SJCRH30 (cell line): ENCODE measurements at places on chromosomes 6 and 20. TPM values are rescaled to one million over a fixed set of nuclear protein-coding genes. Genes with fewer than 3 reads are reported as not detected.

- peak; percentile 46 for DNase-seq
Observed at GRCh38 chr6:10954590-10955010, 67.7 kb downstream of the SYCP2L start.

GRCh38 chr6:5515200-5515599 is 253.9 kb downstream of the FARS2 start:
- DNase-seq = no peak

The SLC22A2 gene
- total RNA-seq = 0.02 TPM in 1 of 2 replicates, not detected in the other

The STX11 gene
- 16.1 and 16.6 TPM in 2 replicates for total RNA-seq

- no peak for DNase-seq
Observed at GRCh38 chr6:24822696-24823095, 24.0 kb upstream of the ARMH2 start.

DNA sequence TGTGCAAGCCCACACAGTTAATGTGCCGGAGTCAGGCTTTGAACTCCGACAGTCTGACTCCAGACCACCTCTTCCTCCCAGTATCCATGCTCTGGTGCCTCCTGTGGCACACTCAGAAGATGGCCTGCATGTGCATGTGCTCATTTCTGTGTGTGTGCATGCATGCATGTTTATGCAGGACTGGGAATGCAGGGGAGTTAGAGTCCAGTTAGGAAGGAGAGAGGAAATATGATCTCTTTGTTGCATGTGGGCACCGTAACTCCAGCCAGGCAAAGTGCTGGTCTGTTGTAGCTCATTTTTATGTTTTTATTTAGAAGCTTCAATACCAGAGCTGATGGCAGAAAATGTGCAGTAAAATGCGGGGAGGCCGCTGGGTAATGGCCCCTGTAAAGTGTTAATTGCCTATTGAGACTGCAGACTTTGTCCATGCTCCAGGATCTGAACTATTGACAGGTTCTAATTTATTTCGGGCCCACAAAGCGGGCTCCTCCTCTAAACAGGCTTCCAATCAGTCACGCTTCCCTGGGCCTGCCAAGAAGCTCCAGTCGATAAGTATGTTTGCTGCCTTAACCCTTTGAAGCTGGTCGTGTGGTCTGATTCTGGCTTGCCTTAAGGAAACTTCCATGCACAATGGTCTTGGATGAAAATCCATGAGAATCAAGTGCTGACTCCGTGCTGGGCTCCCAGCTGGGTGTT is 248.3 kb downstream of the DHX35 start:
- no peak for DNase-seq

DNA sequence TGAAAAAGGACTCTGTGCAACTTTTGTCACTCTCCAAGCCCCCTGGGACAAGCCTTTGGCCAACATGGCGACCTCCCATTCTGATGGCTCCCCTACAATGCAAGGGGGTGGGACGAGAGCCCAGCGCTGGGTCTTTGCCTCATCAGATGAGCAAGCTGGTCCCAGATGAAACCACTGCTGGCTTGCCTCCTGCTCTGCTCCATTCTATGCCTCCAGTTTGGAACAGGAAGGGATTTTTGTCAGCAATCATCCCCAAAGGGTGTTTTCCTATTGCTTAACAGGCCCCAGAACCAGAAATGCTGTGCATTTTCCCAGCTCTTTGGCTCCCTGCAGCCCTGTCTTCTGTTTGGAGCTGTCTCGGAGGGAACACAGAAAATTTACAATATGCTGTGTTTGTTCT is 412.7 kb downstream of the MAFB start:
- no peak for DNase-seq

DNA sequence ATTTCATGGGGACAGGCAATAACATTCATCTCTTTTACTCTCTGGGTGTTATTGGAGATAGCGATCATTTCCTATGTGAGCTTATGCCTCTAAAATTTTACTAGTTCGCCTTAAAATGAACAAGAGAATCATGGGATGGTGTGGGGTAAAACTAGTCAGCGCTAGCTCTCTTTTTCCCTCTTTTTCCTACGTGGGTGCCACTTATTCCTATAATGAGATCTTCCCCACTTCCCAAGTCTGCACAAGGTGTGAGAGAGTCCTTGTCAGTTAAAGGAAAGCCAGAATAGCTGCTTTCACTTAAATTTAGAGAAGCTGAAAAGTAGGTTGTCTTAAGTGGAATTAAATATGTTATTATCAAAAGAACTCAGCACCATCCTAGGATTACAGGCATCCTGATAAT is 173.2 kb upstream of the BMP5 start:
- DNase-seq = no peak

DNA sequence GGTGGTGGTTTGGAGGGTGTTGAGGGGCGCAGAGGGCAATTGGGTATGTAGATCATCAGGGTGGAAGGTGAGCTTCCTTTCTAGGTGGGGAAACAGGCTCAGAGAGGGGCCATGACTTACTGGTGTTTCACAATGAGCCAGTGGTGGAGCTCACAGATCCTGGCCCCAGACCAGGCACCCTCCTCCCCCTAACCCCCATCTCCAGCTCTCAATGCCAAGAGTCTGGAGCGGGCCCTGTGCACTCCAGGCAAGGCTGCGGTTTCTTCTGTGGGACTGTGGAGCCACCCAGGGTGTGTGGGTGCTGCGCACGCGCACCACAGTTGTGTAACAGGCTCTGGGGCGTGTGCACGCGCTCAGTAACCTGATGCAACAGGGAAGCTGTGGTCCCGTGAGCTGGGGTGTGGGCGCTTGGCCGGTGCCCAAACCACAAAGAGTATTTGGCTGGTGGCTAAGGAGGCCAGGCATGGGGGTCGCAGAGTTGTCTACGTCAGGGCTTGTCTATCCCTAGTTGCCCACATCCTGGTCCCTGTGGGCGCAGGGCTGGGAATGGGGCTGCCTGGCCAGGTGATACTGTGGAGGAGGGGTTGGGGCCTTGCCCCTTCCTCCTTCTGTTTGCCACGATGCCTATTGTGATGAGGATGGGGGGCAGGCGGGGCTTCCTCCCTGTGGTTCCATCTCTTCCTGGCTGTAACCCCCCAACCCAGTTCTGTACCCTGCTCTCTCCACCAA is 37.5 kb upstream of the MRPS18A start:
- peak; percentile 96 for DNase-seq

DNA sequence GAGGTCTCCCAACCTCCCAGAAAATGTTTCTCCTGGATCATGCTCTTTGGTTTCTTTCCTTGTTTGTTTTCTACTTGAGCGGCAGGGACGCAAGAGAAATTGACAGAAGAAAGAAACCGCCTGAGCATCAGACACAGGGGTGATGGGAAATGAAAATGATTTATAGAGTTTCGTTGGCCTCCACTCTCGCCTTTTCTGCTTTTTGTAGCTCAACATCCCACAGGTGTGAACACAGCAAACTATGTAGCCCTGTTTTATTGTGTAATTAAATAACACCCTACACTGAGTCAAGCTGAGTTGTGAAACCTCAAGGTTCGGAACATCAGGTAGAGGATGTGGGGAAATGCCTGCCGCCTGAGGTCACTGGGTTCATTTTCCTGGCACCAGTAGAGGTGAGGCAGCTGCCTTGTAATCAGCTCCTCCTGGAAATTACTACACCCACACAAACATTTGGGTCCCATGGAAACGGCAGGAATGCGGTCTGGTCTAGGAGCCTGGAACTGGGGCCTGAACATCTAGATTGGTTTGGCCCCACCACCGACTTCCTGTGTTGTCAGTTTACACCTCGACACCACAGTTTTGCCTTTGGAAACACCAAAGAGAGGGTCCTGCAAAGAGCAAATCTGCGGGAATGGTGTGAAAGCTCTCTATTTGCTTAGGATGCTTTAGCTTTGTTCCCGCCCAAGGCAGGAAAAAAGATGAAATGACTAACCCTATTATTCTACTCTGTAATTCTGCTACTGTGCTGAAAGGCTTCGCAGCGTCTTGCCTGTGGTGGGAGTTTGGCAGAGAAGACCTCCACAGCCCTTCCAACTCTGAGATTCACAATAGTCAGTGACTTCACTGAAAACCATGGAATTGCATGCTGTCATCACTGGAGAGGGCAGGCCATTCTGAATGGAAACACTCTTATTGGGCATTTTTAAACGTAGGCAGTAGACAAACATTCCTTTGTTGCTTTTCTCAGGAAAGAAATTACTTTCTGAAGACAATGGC is 53.0 kb downstream of the ADAT2 start:
- DNase-seq = peak; percentile 54

- DNase-seq = no peak
Observed at GRCh38 chr6:148565930-148566663, 180.7 kb upstream of the UST start.

The PRR18 gene
- total RNA-seq = 0.33 and 0.47 TPM in 2 replicates

The BPIFB2 gene
- total RNA-seq = not detected in 2 replicates

GRCh38 chr6:20364327-20364726 is 37.4 kb upstream of the E2F3 start:
- no peak for DNase-seq

DNA sequence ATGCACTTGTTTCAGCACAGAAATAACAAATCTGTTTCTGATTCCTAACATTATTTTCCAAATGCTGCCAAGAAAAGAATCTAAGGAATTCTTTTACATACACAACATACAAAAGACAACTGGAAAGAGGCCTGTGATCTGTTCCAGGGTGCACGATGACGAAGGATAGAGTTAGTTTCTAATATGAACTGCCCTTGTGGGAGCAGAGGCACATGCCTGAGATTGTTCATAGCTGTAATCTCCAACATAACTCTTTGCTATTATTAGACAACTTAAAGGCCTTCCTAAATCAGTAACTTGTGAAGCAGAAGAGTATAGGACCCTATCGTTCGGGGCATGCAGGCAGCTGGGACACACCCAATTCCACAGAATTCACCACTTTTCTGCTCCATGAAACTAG is 41.2 kb upstream of the NHSL1 start:
- no peak for DNase-seq

DNA sequence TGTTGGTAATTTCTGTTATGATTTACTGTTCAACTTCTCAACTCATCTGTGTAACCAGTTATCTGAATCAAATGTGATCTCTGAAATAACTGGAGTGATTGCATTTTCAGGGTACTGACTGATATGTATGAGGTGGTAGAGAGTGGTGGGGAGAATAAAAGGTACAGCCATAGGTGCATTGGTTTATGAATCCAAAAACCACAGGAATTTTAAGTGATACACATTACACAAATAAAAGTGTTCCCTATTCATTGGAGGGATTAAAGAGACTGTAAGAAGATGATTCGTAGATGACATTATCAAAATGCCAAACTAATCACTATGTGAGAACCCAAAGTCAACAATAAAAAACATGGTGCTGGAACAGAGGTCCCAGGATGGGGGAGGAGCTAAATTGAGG is 158.7 kb upstream of the RSPO3 start:
- DNase-seq = no peak

GRCh38 chr6:149056777-149057463 is 260.6 kb upstream of the TAB2 start:
- DNase-seq = no peak

The BHLHE23 gene
- total RNA-seq = not detected in 2 replicates

DNA sequence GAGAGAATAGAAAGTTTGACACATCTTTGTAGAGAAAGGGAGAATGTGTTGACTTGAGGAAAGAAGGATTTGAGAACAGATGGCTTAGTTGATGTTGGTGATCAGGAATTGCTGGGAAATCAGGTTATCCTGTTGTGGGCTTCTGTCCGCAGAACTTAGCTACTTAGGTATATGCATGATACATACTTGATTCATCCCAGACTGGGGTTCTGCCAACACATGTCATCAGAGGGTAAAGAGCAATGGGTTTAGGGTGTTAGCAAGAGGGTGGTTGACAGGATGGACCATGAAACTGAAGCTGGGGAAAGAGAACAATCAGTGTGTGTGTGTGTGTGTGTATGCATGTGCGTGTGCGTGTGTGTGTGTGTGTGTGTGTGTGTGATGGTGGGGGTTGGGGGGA is 50.6 kb upstream of the NELFCD start:
- DNase-seq = no peak

DNA sequence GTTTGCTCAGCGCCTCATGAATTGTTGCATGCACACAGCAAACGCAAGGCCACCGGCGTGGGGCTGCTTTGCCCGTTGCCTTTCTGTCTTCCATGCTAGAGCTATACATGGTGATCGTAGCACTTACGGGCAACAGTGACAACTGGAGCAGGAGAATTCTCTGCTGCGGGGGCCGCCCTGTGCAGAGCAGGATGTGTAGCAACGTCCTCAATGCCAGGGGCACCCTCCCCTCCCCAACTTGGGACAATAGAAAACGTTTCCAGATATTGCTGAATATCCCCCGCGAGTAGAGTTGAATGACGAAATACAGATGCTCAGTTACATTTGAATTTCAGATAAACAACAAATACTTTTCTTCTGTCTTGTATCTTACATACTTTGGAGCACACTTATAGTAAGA is 198.7 kb downstream of the TFAP2C start:
- no peak for DNase-seq

DNA sequence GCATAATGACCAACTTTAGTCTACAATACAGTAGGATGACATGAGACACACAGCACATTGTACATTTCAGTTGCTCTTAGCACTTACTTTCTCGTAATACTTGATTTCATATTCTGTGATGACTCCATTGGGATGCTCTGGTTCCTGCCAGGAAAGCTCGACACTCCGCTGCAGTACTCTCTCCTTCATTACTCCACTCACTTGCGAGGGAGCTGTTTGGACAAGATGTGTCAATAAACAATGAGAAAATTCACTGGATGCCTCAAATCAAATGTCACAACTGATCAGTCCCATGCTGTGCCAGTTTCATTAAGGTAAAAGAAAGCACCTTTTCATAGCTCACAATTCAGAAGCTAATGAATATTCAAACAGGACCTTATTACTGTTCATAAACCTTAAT is 147.1 kb downstream of the EPHA7 start:
- DNase-seq = no peak

The SEL1L2 gene
- not detected in 2 replicates for total RNA-seq
